Psoas muscle (tissue), 8 donors: ENCODE measurements at places on chromosomes 4 and X.

GRCh38 chr4:31983677-31984076 lies 1263.5 kb downstream of the PCDH7 start:
- no peak for DNase-seq

DNA sequence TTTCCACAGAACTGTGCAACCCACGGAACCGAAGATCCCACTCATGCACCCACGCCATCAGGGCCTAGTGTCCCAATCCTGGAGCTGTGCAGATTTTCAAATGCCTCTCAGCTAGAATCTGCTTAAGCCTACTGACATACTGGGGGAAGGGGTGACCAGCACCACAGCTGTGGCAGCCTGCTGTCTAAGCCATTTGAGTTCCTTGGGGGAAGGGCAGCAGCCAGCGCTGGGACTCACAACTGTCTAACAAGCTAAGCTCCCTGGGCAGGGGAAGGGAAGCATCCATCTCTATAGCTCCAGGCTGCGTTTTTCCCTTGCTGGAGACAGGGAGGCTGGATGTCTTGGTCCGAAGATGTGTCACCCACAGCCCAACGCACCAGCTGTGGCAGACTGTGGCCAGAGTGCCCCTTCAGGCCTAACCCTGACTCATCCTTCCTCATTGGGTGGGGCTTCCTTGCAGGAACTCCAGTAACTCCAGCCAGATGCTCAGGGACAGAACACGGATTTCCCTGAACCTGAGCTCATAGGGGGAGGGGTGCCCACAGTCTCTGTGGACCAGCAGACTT lies 194.8 kb downstream of the CHRDL1 start:
- DNase-seq = no peak

- no peak for DNase-seq
Measured at GRCh38 chrX:94850811-94851210, 1176.8 kb downstream of the FAM133A start.

DNA sequence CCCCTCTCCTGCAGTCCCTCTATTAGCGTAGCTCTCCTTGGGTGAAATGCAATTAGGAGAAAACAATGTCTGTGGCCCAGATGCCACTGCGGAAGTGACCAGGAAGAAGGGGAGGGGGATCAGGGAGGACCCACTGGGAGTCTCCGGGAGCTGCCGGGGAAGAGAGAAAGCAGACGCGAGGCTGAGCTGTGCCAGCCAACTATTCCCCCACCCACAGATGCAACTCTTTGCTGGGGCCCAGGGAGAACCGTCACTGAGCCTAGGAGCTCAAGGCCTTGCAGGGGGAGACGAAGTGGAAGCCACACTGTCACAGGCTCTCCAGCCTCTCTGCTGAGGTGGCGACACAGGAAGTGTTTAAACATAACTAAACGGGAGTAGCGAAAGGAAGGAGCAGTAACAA lies 149.2 kb downstream of the BCOR start:
- no peak for DNase-seq

- DNase-seq = no peak
Measured at GRCh38 chr4:123248085-123248659, 148.4 kb upstream of the SPRY1 start.

DNA sequence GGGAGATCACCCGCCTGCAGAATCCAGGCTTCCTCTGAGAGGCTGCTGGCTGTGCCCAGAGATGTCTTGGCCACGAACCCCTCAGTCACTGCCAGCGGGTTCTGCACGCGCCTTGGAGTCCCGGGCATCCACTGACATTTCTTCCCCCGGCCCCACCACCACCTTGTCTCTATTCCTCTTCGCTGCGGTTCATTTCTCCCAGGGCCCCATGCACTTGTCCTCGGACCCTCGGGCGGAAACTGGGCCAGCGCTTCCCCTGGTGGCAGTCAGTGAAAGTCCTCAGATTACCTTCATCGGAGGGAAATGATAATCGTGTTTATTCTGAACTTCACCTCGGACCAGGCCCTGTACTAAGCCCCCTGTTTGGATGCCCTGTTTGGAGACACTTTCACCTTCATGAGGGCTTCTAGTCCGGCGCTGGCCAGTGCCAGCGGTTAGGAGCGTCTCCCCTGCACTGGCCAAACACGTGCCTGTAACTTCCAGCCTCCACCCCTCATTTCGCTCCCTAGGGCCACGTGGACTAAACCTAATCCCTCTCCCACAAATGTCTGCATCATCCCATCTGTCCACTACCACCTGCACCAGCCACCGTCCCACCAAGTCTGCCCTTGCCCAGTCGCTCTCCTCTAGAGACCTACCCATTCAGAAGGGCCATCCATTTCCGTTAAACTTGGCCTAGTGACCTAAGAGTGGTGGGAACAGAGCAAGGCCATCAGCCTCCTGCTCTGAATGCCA lies 82.0 kb downstream of the DCTD start:
- no peak for DNase-seq

DNA sequence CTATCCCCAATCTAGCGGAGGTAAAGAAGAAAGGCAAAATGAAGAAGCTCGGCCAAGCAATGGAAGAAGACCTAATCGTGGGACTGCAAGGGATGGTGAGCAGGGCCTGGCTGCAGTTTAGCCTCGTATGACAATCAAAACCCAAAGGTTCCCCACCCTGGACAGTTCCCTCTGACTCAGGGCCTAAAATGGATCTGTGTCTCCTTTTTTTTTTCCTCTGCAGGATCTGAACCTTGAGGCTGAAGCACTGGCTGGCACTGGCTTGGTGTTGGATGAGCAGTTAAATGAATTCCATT lies 986 bp downstream of the HDAC6 start:
- DNase-seq = no peak

- peak; percentile 60 for DNase-seq
Measured at GRCh38 chr4:8167815-8168214, 9.2 kb upstream of the ABLIM2 start.

GRCh38 chr4:172780566-172781081 lies 388.0 kb upstream of the GALNT7 start:
- DNase-seq = no peak

DNA sequence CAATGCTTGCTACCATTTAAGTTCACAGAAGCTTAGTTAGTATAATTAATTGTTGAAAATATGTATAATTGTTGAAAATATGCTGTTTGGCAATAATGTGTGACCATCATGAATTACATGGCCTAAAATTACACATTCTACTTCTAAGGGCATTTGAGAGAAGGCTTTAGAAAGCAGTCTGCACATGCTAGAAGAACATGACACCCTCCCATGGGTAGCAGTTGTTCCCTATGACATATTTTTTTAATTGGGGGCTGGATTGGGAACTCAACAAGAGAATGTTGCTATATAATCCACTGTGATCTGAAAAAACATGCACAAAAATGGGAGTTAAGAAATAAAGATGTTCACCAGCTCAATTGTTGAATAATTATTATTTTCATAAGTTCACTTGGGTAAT lies 331.4 kb downstream of the ARHGAP24 start:
- no peak for DNase-seq

GRCh38 chr4:2861631-2862436 lies 18.2 kb downstream of the ADD1 start:
- DNase-seq = no peak

DNA sequence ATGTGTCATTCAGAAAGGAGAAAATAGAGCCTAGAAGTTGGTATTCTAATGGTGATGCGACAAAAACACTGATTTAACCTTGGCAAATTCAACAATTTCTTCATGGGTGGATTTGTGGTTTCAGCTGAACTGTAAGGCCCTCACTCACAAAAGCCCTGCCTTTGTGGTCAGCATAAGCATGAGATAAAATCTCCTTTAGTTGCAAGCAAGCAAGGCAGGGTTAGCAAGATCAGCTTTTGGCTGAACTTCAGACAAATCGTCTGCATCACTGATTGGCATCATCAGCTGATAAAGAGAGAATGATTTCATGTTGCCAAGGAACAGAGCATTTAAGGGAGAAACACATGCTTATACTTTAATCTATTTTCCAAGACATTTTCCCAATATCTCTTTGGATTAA lies 2582.2 kb downstream of the PCDH7 start:
- no peak for DNase-seq

DNA sequence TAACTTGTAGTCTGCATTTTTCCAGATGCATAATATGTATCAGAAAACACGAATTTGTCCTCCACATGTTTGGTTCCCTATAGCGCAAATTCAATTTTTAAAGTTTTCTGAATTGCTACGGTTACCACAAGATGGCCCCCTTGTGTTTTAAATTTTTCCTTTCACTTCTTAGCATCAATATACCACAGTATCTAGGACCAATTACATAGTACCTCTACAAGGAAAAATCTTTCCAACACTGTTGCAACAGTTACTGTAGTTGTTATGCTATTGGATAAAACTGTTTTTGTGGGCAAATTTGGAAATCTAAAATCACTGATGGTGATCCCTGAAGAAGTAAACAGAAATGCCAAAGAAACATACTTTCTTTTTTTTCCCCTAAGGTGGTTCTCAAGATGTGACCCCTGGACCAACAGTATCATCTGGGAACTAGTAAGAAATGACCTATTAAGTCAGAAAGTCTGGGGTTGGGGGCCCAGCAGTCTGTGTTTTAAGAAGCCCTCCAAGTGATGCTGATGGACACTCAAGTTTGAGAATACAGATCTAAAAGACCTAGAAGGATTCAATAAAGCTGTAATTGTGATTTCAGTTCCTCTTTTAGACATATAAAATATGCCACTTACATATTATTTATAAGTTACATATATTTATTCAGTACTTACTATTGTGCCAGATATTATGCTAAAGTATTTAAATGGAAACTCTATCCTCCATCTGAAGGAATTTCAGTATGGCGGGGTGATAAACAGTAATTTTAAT lies 3.1 kb downstream of the ZGRF1 start:
- DNase-seq = no peak

GRCh38 chrX:16205840-16206239 lies 38.6 kb downstream of the MAGEB17 start:
- no peak for DNase-seq

- DNase-seq = peak; percentile 81
Measured at GRCh38 chr4:15001248-15001868, 923 bp upstream of the CPEB2 start.

GRCh38 chrX:47568656-47569295 lies 7.8 kb downstream of the ARAF start:
- DNase-seq = no peak

DNA sequence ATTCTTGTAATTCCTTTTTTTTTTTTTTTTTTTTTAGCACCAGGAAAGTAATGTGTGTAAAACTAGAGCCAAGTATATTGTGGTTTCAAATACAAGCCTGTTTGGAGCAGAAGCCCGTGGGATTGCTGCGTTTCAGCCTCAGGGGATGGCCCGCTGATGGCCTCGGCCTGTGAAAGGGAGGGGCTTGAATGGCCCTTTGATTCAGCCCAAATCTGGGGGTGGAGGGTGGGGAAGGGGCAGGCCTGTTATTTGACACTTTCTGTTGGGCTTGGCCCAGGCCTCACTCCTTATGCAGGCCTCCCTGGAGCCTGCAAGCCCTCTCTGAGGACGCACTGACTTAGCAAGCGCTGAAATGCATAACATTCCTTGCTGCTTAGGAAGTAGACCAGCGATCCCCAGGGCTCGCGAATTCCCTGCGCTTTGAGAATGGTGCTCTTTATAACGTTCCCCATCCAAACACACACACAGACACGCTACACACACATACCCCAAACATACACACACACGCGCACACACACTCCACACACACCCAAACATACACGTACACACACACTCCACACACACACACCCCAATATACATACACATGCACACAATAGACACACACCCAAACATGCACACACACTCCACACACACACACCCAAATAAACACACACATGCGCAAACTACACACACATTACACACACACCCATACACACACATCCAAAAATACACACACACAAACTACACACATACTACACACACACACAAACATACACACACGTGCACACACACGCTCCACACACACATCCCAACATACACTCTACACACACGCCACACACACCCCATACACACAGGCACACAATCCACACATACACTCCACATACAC lies 29.6 kb downstream of the TLR10 start:
- peak; percentile 70 for DNase-seq

GRCh38 chr4:14627038-14627437 lies 375.2 kb upstream of the CPEB2 start:
- DNase-seq = no peak

DNA sequence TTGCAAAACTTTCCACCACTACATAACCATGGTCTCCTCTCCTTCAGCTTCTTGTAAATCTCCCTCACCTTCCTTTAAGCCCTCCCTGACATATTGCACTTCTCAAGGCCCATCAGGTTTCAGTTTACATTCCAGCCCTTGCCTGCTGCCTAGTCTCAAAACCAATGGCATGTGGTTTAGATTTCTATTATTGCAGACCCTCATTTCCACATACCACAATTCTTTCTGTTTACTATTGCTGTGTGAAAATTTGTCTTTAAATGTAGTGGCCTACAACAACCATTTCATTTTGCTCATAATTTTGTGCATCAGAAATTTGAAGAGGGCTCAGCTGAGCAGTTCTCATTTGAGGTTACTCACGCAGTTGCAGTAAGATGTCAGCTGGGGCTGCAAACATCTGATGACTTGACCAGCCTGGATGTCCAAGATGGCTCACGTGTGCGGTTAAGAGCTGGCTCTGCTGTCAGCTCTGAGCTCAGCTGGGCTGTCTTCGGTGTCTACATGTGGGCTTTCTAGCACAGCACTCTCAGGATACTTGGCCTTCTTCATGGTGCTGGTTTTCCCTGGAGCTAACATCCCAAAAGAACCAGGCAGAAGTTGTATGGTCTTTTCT lies 29.9 kb upstream of the SOD3 start:
- peak; percentile 50 for DNase-seq

- no peak for DNase-seq
Measured at GRCh38 chr4:154877110-154877760, 96.2 kb downstream of the RBM46 start.

- DNase-seq = no peak
Measured at GRCh38 chr4:11698846-11699590, 270.3 kb upstream of the HS3ST1 start.

- DNase-seq = no peak
Measured at GRCh38 chrX:81286608-81287007, 84.7 kb downstream of the SH3BGRL start.

- no peak for DNase-seq
Measured at GRCh38 chr4:211033-211511, 86.8 kb downstream of the ZNF718 start.

DNA sequence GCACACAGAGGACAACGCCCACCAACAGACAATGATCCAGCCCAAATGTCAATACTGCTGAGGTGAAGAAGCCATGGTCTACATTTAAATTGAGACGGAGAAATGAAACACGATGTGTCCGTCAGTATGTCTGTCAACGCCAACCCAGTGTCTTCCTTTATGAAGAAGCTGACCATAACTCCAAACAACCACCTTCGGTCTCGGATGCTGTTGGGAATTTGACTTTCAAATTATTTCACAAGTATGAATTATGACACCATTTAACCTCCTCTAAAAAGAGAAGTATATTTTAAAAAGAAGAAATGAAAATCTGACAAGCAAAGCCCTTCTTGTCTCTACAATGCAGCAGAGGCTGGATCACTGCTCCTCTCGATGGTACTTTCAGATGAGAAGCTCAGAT lies 123.7 kb upstream of the MAP3K15 start:
- no peak for DNase-seq

- no peak for DNase-seq
Measured at GRCh38 chrX:152913910-152914309, 16.0 kb downstream of the ZNF185 start.

- DNase-seq = peak; percentile 87
Measured at GRCh38 chrX:20442597-20442996, 175.9 kb upstream of the RPS6KA3 start.
